Activated gamma-delta T cell (primary cell): ENCODE measurements at places on chromosomes 4 and X.

DNA sequence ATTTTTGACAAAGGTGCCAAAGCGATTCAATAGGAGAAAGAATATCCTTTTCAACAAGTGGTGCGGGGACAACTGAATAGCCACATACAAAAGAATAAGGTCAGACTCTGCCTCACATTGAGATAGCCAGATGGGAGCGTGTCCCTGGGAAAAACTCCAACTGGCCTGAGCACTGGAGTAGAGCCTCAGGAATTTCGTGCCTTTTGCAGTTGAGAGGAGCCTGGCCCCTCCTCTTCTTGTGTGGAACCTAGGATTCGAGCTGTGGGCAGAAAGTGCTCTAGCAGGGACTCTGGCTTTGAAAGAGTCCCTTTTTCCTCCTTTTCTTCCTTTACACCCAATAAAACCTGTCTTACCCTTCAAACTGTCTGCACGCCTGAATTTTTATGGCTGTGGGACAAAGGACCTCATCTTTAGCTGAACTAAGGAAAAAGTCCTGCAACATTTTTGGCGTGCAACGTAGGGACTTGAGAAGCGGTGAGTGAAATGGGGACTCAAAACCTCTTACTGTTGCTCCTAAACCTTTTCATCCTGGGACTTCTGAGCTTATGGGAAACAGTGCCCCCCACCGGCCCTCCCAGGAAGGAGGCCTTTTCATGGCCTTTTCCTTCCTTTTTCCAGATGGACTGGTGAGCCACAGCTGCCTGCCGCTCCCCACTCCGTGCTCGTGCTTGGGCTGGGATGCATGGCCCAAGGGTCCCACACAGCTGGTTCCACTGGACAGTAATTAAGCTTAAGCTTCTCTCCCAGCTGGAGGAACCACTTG is 68.6 kb downstream of the BMP15 start:
- no peak for DNase-seq

GRCh38 chr4:82983444-82983843 is 27.2 kb downstream of the LIN54 start:
- DNase-seq, result no peak

DNA sequence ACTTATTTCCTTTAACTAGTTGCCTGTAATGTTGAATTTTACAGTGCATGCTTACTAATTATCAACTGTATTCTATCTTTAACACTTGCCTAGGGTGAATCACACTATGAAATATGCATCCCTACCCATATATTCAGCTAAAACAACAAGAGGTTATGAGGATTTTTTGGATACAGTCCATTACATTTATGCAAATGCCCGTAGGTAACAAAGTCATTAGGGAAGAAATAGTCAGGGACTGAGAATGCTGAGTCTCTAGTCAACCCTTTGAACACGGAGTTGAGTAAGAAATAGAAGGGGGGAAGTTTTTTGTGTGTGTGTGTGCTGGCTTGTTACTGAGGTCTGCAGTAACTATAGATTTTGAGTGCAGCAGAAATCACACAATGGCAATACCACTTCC is 26.1 kb upstream of the CBLL2 start:
- DNase-seq, result no peak

DNA sequence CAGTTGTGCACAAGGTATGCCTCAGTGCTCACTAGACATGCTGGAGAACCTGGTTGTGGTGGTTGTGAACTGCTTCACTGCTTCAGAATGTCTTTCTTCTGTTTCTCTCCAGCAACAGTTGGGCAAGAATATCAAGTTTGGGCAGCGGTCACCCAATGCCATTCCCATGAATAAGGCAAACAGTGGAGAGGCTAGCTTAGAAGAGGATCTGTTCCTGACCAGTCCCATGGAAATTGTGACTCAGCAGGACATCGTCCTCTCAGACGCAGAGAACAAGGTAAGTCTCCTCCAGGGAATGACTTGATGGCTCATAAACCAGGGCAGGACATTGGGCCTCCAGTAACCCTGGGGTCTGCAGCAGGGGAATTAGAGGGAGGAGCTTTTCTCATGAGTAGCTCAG is 79.9 kb downstream of the AASDH start:
- DNase-seq, result no peak

DNA sequence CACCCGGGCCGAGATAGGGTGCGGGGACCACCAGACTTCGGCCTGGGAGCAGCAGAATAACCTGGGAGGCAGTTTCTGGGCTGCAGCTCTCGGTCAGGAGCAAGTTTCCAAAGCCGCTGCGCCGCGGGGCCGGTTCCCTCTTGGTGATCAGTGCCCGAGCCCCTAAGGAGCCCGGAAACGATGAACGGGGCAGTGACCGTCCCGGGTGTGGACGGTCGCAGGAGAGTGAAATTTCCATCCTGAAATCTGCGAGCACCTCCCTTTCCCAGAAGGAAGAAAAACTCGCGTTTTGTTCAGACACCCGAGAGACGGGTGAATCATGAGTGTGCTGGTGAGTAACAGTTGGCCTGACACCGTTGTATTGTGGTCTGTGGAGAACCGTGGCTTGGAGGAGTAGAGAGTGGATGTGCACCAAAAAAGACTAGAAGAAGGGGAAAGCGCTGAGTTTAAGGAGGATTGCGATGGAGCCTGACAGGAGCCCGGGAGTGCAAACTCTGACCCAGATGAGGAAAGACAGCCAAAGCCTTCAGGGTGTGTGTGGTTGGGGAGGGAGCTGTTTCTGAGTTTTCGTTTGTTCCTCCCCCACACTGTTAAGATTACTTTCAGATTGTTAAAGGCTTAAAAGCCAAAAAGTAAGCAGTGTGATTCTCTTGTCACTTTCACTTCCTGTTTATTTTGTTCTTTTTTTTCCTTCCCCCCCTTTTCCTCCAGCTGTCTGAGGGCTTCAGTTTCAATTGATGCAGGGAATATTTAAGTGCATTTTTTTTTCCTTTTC is 828 bp downstream of the MCUB start:
- no peak for DNase-seq

GRCh38 chr4:83723609-83724008 is 187.7 kb downstream of the GPAT3 start:
- no peak for DNase-seq
